ENCODE measurements at places on chromosomes 1 and 21.

- DNase-seq, result peak; percentile 36
- H3K36me3 ChIP-seq, result no peaks in the 10 kb centered on the region
- H3K4me1 ChIP-seq, result peaks cover 45% of the 10 kb centered on the region
Observed at GRCh38 chr1:227893300-227893948, 54.3 kb downstream of the WNT9A start.

DNA sequence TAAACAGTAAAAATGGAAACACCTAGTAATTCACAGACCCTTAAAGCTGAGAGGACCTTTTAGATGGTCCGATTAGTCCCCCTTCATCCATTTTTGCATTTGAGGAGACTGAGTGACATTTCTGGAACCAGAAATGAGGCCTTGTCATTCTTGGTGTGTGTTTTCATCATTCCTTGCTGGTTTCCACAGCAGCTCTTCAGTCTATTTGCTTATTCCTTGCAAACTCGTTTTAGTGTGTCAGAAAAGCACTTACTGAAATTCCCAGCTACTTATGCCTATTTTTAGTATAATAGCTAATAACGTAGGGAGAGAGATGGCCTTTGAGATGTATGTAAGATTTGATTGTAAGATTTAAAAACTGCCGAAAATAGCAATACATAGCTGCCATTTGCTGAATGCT, 70.9 kb downstream of the VPS13D start:
- H3K27me3 ChIP-seq, result no peaks in the 10 kb centered on the region
- no peaks in the 10 kb centered on the region for H3K36me3 ChIP-seq
- no peak overlapping the region for H3K4me3 ChIP-seq
- no peak for DNase-seq
- no peaks in the 10 kb centered on the region for H3K4me1 ChIP-seq

DNA sequence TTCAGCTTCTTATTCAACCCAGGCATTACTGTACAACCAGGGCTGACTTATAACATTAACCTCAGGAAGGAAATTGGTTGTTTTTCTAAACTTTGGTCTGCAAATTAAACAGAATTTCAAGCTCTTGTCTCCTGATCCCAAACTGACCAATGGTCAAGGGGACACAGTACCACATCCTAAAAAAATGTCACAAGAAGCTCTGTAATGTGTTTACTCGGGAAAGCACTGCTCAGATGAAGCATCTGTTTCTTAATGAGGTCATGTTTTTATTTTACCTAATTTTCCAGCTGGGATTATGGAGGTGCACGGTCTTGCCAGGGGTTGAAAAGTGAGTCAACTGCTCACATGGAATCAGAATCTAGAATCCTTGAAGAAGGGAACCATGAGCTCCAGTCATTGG, 18.7 kb downstream of the ADAMTS5 start:
- no peak overlapping the region for H3K4me3 ChIP-seq
- no peaks in the 10 kb centered on the region for H3K4me1 ChIP-seq
- H3K27me3 ChIP-seq, result no peaks in the 10 kb centered on the region
- no peak overlapping the region for H3K27ac ChIP-seq
- H3K36me3 ChIP-seq, result no peaks in the 10 kb centered on the region
- DNase-seq, result no peak

GRCh38 chr1:114352797-114353196, 158.2 kb downstream of the TRIM33 start:
- H3K27me3 ChIP-seq, result no peaks in the 10 kb centered on the region
- no peak overlapping the region for H3K4me3 ChIP-seq
- H3K27ac ChIP-seq, result no peak overlapping the region
- H3K36me3 ChIP-seq, result no peaks in the 10 kb centered on the region
- DNase-seq, result no peak
- no peaks in the 10 kb centered on the region for H3K4me1 ChIP-seq

DNA sequence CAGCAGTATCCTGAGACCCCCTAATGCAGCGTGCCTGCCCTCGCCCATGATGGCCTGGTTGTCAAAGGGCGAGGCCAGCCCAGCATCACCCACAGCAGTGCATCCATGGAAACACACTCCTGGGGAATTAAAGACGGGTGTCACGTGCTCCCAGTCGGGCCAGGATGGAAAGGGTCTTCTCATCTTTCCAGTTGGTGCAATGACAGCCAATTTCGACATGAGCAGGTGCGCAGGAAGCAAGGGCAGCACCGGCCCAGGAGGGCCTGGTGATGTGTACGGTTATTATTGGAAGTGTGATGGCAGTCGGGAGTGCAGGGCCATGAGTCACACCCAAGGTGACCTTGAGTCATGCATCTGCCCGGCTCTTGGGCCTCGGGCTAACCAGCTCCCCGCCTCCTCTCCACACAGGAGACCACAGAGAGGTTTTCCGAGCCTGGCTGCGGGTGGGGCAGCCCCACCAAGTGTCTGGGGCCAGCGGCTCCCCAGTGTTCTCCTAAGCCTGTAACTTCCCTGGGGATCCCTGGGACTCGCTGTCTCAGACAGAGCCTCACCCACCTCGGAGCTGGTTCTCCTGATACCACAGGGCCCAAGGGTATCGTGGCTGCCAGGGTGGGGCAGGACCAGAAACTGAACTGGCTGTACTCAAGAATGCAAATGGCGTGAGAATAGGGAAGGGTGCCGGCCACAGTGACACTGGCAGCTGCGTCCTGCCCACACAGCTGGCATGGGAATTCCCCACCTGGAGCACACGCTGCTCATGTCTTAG, 119.8 kb downstream of the SIK1 start:
- no peak overlapping the region for H3K4me3 ChIP-seq
- no peak for DNase-seq
- H3K27ac ChIP-seq, result no peak overlapping the region
- H3K27me3 ChIP-seq, result no peaks in the 10 kb centered on the region

DNA sequence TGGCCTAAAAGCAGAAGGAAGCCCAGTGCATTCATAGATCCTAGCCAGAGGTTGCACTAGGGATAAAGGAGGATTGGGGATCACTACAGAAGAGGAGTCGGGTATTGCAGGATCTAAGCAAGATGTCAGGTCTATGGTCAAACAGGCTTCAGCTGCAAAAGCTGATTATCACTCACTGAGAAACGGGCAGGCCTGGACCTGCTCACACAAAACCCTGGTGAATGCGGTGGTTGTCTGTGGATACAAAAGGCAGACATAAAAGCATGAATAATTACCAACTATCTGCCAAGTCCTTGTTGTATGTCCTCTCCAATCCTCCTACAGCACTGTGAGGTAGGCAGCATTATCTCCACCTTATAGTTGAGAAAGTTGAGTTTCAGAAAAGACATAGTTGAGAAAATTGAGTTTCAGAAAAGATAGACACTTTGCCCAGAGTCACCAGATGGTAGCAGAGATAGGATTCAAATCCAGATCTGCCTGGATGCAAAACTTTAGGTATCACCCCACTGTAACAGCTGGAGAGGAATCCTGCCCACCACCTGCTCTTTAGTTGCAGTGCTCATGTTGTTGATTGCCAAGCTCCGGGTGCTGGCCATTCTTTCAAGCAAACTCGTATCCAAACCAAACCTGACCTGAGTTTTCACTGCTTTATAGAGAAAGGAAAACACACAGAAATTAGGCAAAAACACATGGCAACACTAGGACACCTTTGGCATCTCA, 49.6 kb upstream of the HOOK1 start:
- no peaks in the 10 kb centered on the region for H3K27me3 ChIP-seq
- no peak overlapping the region for H3K27ac ChIP-seq
- no peaks in the 10 kb centered on the region for H3K36me3 ChIP-seq
- H3K4me1 ChIP-seq, result no peaks in the 10 kb centered on the region
- no peak for DNase-seq

DNA sequence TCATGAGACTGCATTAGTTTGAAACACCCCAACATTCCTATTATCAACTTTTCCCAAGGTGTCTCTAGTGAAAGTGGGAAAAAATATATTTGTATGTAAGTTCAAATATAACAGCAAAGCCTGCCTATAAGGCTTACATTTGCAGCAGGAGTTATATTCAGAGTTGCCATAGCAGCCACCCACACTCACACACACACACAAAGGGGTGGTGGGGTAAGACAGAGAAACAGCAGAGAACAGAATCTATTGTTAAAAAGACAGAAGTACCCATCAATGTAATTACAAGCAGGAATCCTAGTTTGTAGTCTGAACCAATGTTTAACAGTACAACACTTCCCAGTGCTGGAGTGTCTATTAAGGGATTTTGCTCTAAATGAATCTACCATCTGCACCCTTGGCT, 55.0 kb downstream of the PLPPR5 start:
- no peak overlapping the region for H3K27ac ChIP-seq
- no peak overlapping the region for H3K4me3 ChIP-seq
- no peaks in the 10 kb centered on the region for H3K27me3 ChIP-seq

- no peaks in the 10 kb centered on the region for H3K27me3 ChIP-seq
- no peak for DNase-seq
- H3K4me1 ChIP-seq, result peaks cover 9% of the 10 kb centered on the region
- H3K4me3 ChIP-seq, result no peak overlapping the region
Observed at GRCh38 chr1:26122988-26123973, 11.7 kb downstream of the PDIK1L start.

- H3K36me3 ChIP-seq, result no peaks in the 10 kb centered on the region
- H3K27me3 ChIP-seq, result no peaks in the 10 kb centered on the region
- no peak overlapping the region for H3K4me3 ChIP-seq
- peaks cover 75% of the 10 kb centered on the region for H3K4me1 ChIP-seq
- DNase-seq, result no peak
- H3K27ac ChIP-seq, result peak overlapping the region; percentile 71
Observed at GRCh38 chr1:211606914-211607753, 28.2 kb upstream of the SLC30A1 start.

DNA sequence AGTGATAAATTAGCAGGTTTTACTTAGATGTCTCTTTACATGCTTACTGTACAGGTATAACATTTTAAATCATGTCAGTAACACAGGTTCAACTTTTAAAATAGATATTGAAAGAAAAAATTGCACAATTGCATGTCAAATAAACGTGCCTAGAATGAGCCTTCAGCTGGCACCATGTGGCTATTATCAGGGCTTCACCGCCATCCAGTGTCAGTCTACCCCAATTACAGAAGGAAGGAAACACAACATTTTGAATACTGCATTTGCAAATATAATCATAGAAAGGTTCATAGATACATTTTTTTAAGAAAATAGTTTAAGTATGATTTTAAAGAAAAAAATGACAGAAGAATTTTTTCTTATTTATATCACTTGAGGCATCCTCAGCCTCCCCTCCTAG, 47.5 kb upstream of the SERTAD4 start:
- H3K36me3 ChIP-seq, result no peaks in the 10 kb centered on the region
- DNase-seq, result no peak
- H3K27ac ChIP-seq, result no peak overlapping the region
- no peak overlapping the region for H3K4me3 ChIP-seq

DNA sequence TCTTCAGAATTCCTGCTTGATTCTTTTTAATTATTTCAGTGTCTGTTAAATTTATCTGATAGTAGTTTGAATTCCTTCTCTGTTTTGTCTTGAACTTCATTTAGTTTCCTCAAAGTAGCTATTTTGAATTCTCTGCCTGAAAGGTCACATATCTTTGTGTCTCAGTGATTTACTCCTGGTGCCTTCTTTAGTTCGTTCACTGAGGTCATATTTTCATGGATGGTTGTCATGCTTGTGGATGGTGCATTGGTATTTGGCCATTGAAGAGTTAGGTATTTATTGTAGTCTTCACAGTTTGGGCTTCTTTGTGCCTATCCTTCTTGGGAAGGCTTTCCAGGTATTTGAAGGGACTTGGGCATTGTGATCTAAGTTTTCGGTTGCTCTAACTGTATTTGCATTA, 267.9 kb downstream of the HHAT start:
- H3K27me3 ChIP-seq, result no peaks in the 10 kb centered on the region
- no peak overlapping the region for H3K27ac ChIP-seq
- H3K4me1 ChIP-seq, result peaks cover 15% of the 10 kb centered on the region
- no peak overlapping the region for H3K4me3 ChIP-seq
- no peaks in the 10 kb centered on the region for H3K36me3 ChIP-seq
- DNase-seq, result no peak

DNA sequence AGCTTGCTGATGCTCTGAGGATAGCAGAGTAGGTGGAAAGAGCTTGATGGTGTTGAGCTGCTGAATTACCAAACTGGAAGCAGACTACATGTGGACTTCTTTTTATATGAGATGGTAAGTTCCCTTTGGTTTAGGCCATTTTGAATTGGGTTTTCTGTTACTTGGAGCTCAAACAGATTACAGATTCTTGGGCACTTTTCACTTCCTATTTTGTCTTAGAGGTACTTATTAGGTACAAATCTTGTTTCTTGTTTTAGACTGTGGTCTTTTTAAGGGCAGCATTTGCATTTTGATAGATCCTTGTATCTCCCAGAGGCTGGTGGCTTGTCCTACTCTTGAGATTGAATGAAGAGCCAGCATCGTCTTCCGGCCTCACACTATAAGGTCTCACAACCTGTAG, 70.2 kb downstream of the GADD45A start:
- H3K27me3 ChIP-seq, result no peaks in the 10 kb centered on the region
- peaks cover 44% of the 10 kb centered on the region for H3K4me1 ChIP-seq
- no peak overlapping the region for H3K27ac ChIP-seq
- no peak overlapping the region for H3K4me3 ChIP-seq
- no peak for DNase-seq

DNA sequence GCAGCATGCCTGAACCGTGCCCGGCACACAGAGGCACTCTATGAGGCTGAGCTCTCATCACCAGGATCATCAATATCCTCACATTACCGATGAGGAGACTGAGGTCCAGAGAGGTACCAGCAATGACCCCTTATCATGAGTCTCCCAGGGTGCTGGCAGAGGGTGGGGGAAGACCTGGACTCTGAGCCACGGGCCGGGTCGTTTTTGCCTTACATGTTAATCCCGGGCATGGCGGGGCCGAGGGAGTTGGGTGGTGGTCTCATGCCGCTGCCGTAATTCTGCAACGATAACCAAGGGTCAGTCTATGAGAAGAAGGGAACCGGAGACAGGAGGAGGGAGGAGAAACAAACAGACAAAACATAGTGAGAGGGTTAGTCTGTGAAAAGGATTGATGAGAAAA, 43.1 kb downstream of the MRPL37 start:
- no peaks in the 10 kb centered on the region for H3K36me3 ChIP-seq
- no peaks in the 10 kb centered on the region for H3K27me3 ChIP-seq
- H3K4me1 ChIP-seq, result no peaks in the 10 kb centered on the region
- H3K4me3 ChIP-seq, result no peak overlapping the region

GRCh38 chr1:47477595-47478080, 39.8 kb downstream of the FOXD2 start:
- peak overlapping the region; percentile 94 for H3K27ac ChIP-seq
- H3K4me3 ChIP-seq, result peak overlapping the region; percentile 13
- peak; percentile 83 for DNase-seq
- peaks cover 50% of the 10 kb centered on the region for H3K4me1 ChIP-seq
- no peaks in the 10 kb centered on the region for H3K36me3 ChIP-seq
- H3K27me3 ChIP-seq, result no peaks in the 10 kb centered on the region

DNA sequence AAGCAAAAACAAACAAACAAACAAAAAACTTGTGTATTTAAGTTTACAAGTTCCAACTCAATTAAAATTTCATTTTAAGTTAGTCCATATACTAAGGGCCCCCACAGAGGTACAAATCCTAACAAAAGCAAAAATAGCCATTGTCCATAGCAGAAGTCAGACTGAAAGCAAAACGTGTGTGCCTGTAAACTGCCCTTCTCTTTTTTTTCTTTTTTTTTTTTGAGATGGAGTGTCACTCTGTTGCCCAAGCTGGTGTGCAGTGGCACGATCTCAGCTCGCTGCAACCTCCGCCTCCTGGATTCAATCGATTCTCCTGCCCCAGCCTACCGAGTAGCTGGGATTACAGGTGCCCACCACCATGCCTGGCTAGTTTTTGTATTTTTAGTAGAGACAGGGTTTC, 11.6 kb upstream of the IFNGR2 start:
- no peak for DNase-seq
- no peak overlapping the region for H3K4me3 ChIP-seq
- H3K4me1 ChIP-seq, result no peaks in the 10 kb centered on the region
- no peak overlapping the region for H3K27ac ChIP-seq
- no peaks in the 10 kb centered on the region for H3K36me3 ChIP-seq

- no peak for DNase-seq
- H3K27ac ChIP-seq, result peak overlapping the region; percentile 85
- H3K4me3 ChIP-seq, result no peak overlapping the region
- H3K4me1 ChIP-seq, result peaks cover 33% of the 10 kb centered on the region
Observed at GRCh38 chr21:41369105-41369919, 7.5 kb downstream of the MX2 start.

Measured in Caco-2 (cell line).